Kidney tubule cell (primary cell): ENCODE measurements at places on chromosomes 4 and X.

DNA sequence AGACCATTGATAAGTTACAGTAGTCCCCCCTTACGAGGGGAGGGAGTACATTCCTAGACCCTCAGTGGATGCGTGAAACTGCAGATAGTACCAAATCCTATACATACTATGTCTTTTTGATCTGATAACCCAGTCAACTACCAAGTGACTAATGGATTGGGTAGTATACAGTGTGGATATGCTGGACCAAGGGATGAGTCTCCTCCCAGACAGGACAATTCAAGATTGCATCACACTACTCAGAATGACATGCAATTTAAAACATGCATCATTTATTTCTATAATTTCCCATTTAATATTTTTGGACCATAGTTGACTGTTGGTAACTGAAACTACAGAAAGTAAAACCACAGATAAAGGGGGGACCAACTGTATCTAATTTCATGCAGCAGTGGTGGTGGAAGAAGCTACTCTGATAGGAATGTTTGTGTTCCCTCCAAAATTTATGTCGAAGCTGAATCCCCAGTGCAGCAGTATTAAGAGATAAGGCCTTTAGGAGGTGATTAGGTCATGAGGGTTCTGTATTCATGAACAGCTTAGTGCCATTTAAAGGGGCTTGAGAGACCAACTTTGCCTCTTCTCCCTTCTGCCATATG lies 11.9 kb downstream of the HADH start:
- no peak for DNase-seq

GRCh38 chr4:76283900-76284299 lies 22.6 kb upstream of the STBD1 start:
- DNase-seq: no peak

DNA sequence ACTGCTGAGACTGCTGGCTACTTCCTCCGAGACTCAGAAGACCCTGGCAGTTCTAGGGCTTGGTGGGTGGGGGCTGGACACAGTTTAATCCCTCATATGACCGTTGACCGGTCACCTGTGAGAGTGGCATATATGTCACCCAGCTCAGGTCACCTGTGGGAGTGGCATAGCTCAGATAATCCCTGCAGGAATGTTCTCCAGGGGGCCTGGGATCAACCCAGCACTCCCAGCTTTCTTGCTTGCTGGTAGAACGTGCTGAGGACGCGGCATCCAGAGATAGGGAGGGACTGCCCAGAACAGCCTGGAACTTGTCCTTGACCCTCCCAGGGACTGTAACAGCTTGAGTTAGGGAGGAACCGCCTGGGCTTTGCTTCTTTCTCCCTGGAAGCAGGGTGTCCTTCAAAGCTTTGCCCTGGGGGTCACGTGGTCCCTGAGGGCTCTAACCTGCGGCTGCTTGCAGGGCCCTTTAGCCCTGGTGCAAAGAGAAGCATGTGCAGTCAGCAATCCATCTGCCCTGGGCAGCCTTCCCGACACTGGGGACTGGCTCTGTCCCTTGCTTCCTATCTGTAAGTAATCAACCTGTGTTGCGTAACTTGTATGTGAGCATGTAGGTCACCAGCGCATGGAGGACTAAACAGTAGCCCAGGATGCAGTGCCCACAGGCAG lies 55.3 kb downstream of the ZFYVE28 start:
- DNase-seq: peak; percentile 26

GRCh38 chr4:84324303-84325245 lies 174.5 kb downstream of the NKX6-1 start:
- DNase-seq: peak; percentile 7

DNA sequence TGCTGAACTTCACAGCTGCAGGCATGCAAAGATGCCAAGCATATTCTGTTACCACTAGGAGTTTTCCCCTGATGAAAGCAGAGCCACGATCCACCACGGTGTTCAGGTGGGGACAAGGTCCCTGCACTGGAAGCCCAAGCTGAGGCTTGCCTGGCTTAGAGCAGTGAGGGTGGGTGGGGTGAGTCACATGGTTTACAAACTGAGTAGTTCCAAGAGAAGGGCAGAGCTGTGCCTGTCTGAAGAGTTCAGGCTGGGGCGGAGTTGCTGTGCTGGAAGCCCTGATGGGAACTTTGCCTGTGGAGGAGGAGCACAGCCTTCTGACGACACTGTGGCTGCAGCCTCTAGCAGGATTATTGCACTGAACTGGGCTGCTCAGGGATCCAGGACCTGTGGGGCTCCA lies 45.5 kb downstream of the FAM9B start:
- peak; percentile 9 for DNase-seq

- no peak for DNase-seq
These were observed 42.6 kb downstream of the C4orf51 start for GRCh38 chr4:145722561-145722960.

DNA sequence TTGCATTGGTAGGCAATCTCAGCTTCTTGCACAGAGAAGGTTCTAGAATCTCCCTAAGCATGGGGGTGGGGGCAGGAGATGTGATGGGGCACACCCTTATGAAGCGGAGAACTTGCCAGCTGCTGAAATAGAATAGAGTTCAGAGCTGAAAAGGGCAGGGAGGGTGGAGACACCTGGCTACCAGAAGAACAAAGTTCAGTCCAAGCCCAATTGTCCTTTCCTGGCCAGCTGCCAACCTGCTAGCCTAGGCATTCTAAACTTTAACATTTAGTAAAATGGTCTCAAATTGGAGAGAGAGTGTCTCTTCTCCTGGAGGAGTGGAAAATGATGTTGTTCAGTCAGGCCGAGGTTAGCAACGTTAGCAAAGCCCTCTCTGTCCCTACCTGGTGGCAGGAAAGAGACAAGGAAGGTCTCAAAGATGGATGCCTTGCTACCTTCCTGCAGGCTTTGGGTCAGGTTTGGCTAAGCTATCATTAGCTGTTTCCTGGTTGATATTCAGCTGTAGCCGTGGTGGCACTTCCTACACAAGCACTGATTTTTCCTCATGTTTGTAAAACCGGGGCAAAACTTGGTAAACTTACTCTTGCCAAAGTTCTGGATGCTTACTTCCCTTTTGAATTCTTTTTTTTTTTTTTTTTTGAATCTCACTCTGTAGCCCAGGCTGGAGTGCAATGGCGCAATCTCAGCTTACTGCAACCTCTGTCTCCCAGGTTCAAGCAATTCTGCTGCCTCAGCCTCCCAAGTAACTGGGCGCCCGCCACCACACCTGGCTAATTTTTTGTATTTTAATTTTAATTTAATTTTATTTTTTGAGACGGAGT lies 34.7 kb upstream of the NYX start:
- no peak for DNase-seq

- DNase-seq: no peak
These were observed 49.6 kb downstream of the RRAGB start for GRCh38 chrX:55767100-55767499.

- DNase-seq: no peak
These were observed 160.2 kb upstream of the GALNT7 start for GRCh38 chr4:173008436-173008835.

DNA sequence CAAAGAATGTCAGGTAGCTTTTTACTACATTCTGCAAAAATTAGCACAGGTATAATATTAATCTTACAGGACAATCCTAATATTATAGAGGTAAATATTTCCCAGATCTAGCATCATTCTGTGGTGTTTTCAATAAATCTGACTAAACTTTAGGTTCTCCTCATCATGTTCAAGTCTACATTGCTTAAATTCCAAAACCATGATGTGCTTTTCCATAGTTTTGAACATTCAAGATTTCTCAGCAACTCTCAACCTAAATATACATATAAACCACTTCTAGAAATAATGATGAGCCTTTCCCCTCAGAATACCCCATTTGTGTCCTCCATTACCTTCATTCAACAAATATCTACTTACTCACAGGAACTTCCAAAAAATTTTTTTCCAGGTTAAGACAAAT lies 23.1 kb downstream of the EIF4E start:
- no peak for DNase-seq

GRCh38 chrX:54066841-54067240 lies 22.6 kb upstream of the PHF8 start:
- DNase-seq: peak; percentile 13

DNA sequence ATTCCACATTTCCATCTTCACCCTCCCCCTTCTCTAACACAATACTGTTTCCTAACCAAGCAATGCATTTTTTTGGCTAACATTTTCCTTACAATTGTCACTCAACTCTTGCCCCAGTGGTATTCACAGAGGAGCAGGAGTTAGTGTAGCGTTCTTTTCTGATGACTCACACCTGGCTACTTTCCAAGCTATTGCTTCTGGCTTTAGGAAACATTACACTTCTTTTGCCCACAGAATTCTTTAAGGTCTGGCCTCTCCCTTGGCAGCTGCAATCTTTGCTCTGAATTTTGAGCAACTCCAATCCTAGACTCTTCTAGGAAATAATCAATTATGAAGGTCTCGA lies 27.5 kb upstream of the PDGFC start:
- peak; percentile 98 for DNase-seq

DNA sequence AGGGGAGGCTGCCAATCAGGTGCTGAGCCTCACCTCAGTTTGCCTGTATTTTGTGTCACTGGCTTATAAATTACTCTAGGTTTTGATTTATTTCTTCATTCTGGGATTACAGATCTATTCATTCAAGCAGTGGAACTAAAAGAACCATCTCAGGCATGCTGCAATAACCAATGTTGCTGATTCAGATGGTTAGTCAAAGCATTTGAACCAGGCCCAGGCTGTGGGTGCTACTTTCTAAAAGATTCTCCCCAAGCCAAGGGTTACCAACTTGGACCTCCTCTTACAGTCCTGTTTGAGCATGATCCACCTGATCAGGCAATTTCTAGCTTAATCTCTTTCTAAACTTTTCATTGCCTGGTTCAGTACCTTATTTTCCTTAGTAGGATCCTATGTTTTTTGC lies 67.2 kb downstream of the TMEM131L start:
- DNase-seq: no peak

- DNase-seq: no peak
These were observed 61.7 kb upstream of the ADGRG2 start for GRCh38 chrX:19183761-19184477.

- peak; percentile 30 for DNase-seq
These were observed 76.6 kb downstream of the USO1 start for GRCh38 chr4:75800972-75801371.

- DNase-seq: no peak
These were observed 75.4 kb downstream of the DCHS2 start for GRCh38 chr4:154416190-154416547.

GRCh38 chrX:16892504-16893362 lies 22.6 kb upstream of the RBBP7 start:
- peak; percentile 79 for DNase-seq

DNA sequence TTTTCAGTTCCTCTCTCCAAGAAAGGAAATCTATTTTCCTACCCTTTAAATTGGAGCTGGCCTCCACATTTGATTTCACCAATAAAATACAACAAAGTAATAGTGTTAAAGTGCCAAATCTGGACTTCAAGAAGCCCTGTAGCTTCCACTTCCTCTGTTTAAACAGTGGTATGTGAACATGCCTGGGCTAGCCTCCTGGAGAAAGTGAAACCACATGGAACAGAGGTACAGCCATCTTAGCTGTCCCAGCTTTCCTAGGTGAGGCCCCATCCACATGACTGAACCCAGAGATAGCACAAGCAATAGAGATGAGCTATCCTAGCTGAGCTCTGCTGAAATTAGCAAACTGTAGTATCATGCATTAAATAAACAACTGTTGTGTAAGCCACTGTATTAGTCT lies 131.8 kb upstream of the VCX start:
- DNase-seq: peak; percentile 17

DNA sequence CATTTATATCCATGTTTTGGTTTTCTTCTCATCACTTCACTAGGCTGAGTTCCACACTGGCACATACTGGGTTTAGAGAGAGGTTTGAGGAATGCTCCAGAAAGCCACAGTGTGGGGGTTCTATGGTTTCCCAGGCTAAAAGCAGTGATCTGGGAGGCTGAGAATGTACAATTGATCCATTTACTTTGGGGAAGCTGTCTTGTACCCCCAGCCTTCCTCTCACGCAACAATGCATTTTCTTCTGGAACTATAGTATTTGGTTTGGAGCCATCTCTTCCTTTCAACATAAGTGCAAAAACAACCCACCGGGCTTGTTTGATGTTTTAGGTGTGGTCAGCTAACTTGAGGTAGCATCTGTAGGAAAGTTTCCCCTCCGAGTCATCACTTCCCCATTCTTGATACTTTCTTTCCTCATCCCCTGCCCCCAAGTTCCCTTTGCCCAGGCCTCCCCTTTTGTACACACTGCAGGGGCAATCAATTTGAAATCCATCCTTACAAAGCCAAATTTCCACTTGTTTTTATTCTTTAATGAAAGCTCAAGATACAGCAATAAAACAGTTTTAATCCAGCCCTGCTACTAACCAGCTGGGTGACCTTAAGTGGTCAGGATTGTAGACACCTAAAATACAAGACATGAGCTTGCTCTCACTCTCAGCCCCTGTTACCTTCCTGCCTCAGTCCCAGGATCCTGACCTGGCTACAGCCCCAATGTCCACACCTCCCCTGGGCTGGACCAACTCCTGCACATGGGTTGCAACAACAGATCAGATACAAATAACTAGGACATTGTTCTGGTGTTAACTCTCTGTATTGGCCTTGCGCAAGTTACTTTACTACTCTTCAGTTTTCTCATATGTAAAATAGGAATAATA lies 109.2 kb downstream of the FHDC1 start:
- peak; percentile 58 for DNase-seq

DNA sequence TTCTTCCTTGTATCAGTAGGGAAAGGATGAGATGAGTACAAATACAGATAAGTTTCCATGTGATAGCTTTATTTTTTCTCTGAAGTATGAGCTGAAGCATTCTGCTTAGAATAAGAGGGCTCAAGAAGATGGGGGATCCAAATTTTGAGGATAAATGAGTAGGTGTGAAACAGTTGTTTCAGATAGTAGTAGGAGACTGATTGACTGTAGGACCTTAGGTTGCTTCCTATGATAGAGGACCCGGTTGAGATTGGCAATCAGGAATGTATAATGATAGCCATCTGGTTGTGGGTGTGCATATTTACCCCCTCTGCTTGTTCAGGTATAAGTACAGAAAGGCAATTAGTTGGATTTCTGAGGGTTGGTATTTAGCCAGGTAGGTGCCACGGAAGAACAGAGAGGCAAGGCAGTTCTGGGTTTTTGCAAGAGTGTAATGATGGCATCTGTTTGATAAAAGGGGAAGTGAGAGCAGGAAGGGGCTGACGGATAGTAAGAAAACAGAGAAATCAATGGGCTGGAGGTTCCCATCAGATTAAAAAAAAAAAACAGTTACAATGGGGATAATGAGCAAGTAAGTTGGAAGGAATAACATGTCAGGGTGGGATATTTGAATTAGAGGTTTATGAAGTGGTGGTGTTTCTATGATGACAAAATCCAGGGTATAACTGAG lies 13.7 kb downstream of the OCRL start:
- no peak for DNase-seq

- no peak for DNase-seq
These were observed 78.8 kb upstream of the GPR174 start for GRCh38 chrX:79065696-79066095.

GRCh38 chr4:45475548-45475947 lies 648.3 kb downstream of the GABRG1 start:
- no peak for DNase-seq
